Mucosa of descending colon (tissue), 3 donors: ENCODE measurements at places on chromosomes 12 and 14. TPM values are rescaled to one million over a fixed set of nuclear protein-coding genes. Genes with fewer than 3 reads are reported as not detected.

DNA sequence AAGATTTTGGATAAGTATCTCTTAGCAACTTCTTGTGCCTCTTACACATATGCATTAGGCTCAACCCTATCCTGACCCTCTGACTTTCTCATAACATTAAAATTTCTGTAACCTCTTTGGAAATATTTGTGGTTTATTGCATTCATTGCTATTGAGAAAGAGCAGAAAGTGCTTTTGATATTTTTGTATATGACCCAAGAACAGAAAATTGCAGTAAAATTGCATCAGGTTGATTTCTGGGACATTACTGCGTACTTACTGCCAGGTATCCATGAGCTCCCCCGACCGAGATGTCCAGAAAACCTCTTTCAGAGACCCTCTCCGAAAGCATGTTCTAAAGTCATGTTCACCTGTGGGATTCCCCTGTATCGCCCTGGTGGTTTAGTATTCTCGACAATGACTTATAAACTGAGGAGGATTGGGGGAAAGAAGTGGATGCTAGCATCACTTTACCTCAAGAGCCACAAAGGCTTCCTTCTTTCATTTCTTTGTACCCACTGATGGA is 14.5 kb upstream of the IL22 start:
- DNase-seq: no peak

- no peak for DNase-seq
These were observed 4.0 kb downstream of the VPS37B start for GRCh38 chr12:122891661-122892525.

The SGPP1 gene
- total RNA-seq: 18.4 TPM

DNA sequence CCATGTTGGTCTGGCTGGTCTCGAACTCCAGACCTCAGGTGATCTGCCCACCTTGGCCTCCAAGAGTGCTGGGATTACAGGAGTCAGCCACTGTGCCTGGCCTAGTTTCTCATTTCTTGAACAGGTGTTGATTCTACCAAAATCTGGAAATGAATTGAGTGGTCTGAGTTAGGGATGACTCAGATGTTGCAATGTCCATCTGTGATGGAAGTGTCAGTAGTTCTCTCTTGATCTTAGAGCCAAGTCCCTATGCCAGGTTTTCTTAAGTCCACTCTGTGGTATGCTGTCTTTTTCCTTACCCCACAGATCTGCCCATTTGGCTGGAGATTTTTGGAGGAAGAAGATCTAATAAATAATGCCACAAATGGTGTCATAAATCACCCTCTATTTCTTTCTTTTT is 12.6 kb downstream of the SNAPC1 start:
- DNase-seq: no peak

The RHEBL1 gene
- total RNA-seq: 0.38 TPM
